NCI-H748 treated with DMSO at 0.1 percent for 48 hours (cell line): ENCODE measurements at places on chromosomes 16 and 17.

- no peak for DNase-seq
Measured at GRCh38 chr17:19768046-19768782, 20.1 kb upstream of the ALDH3A1 start.

- no peak for DNase-seq
Measured at GRCh38 chr16:80046261-80046660, 445.7 kb upstream of the MAF start.

DNA sequence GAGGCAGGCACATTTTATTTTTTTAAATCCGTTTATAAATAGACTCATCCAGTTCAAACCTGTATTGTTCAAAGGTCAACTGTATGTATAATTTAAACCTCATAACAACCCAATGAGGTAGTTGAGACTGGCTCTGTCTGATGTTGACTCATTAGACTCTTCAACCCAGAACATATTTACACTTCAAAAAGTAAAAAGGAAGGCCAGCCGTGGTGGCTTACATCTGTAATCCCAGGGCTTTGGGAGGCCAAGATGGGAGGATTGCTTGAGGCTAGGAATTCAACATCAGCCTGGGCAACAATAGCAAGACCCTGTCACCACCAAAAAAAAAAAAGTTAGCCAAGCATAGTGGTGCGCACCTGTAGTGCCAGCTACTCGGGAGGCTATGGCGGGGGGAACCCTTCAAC lies 32.5 kb upstream of the DHRS7B start:
- no peak for DNase-seq

GRCh38 chr16:380762-381011 lies 1.1 kb downstream of the PGAP6 start:
- DNase-seq, result no peak

- no peak for DNase-seq
Measured at GRCh38 chr17:65783845-65784334, 222.4 kb upstream of the AXIN2 start.

GRCh38 chr16:11276896-11277593 lies 765 bp upstream of the PRM2 start:
- no peak for DNase-seq

DNA sequence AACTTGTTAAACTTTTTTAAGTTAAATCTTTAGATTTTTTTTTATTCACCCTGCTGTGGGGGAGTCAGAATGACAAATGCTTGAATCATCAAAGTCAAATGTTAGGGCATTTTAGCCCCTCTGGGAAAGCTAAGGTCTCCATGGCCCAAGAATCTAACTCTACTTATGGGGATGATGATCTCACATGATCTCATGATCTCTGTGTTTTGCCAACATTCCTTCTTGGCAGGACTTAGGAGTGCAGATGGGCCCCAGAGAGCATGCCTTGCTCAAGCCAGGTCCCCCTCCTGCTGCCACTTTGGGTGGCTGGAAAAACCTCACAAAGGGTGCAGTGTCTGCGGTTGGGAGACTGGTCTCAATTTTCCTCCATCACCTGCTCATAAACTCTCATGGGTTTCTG lies 108.6 kb downstream of the PRKCB start:
- no peak for DNase-seq

- DNase-seq, result peak; percentile 58
Measured at GRCh38 chr17:38667099-38667786, 7.5 kb downstream of the EPOP start.

DNA sequence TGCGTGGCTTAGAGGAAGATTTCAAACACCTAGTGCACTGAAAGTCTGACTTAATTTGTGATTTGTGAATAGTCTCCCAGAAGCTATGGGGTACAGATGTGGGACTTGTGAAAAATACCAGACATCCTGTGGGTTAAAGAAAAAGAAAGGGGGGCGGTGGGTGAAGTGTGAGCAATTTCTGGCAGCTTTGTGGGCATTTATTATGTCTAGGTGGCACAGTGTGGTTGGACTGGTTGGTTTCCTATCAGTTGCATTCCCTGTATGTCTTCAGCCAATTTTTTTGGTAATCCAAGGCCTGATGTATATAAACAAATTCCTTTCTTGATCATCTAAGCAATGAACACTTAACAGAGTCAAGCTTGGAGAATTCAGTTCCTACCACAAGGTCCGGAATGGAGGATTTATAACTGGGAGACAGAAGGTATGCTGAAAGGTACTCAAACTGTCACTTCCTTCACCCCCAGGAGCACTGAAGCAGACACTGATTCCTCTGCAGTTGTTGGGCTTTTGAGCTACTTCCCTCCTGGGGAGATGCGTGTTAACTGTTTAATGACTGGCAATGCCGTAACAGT lies 211.6 kb downstream of the WWOX start:
- no peak for DNase-seq

DNA sequence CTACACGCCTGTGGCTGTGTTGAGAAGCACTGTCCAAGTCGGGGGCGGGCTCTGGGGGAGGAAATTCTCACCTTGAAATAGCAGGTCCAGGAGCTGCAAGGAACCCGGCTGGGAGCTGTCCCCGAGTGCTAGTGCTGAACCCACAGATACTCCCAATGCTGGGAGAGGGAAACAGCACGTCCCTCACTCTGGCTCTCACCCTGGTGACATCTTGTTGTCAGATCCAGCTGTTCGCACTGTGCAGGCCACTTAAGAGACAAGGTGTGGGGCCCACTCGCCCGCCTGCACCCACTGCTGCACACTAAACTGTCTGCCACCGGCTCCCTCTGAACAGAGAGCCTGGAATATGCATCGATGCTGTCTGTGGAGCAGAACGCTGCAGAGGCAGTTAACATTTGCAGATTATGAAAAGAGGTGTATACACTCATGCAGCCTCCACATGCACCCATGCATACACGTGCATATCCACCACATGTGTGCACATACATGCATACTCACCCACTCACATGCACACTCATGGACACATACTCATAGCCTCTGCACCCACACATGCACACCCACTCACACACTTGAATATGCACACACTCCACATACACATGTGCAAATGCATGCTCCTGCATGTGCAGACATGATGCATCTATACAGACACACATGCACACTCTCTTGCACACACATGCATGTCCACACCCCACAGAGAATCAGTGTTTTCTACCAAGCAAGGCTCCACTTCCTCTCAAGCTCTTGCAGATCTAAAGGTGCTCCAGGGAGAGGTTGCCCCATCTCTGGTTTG lies 42.0 kb downstream of the MGAT5B start:
- no peak for DNase-seq

DNA sequence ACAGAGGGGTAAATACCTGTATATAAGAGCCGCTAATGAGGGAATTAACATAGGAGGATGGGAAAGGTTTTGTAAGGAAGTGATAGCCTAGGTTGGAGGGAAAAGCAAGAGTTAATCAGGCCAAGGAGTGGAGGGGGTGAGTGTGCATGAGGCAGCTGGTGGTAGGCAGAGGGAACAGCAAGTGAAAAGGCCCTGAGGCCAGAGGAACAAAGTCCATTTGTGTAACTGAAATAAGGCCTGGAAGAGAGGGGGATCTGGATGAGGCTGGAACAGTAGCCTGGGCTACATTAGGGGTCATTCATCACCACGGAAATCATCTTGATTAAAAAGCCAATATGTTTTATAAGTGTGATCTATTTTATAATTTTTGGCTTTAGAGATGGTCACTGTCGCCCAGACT lies 45.7 kb downstream of the FZD2 start:
- DNase-seq, result no peak

DNA sequence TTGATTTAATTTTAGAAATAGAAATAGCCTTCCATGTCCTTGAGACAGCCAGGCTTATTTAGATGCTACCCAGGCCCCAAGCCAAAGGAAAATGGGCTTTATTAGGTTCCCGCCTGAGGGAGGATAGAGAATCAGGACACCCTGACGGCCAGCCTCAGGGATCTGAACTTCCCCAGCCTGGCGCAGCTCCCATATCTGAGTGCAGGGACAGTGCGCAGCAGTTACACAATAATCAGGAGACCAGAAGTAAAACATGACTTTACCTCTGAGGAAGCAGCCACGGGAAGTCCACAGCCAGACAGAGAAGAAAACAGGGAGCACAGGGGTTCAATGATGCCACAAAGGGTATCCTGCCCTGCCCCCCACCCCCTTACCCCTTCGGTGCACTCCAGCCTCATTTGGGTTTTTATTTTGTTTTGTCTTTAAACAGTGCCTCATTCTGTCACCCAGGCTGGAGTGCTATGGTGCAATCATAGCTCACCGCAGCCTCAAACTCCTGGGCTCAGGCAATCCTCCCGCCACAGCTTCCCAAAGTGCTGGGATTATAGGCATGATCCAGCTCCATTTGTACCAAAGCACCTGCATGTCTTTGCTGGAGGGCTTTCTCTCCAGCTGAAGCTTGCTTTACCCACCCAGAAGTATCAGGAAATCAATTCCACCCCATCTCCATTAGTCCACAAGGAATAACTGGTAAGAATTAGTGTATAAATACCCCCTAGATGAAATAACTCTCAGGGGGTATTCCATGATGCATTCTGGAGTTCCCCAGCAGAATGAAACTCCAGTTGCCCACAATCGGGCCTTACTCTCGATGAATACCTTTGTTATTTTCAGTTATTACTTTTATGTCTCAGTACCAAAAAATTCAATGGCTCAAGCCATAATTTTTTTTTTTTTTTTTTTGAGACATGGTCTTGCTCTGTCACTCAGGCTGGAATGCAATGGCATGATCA lies 21.9 kb downstream of the ORC6 start:
- DNase-seq, result no peak

DNA sequence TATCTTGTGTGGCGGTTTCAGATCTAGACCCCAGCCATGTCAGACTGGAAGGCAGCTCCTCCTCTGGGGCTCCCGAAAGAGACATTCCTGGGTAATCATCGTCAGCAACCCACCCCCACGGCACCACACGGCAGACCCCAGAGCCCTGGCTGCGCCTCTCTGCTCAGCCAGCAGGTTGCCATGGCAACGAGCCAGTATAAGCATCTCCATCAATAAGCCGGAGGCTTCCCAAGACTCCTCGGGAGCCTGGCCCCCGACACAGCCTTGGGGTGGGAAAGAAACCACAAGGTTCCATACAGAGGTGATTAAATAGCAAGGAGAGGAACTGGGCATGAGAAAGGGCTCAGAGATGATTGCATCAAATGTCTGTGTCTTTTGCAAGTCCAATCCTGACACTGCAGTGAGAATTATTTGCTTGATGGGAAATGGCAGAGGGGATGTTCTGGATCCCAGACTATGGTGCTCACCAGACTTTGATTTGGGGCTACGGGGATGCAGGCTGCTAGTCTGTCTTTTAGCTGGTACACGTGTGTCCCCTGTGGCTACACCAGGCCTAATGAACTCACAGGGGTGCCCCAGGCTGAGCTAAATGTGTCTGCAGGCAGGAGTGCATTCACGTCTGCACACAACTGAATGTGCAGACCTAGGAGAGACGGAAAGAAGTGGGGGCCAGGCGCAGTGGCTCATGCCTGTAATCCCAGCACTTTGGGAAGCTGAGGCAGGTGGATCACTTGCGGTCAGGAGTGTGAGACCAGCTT lies 320.5 kb upstream of the TNRC6C start:
- DNase-seq, result no peak

GRCh38 chr17:69669441-69670178 lies 255.1 kb downstream of the MAP2K6 start:
- DNase-seq, result no peak

DNA sequence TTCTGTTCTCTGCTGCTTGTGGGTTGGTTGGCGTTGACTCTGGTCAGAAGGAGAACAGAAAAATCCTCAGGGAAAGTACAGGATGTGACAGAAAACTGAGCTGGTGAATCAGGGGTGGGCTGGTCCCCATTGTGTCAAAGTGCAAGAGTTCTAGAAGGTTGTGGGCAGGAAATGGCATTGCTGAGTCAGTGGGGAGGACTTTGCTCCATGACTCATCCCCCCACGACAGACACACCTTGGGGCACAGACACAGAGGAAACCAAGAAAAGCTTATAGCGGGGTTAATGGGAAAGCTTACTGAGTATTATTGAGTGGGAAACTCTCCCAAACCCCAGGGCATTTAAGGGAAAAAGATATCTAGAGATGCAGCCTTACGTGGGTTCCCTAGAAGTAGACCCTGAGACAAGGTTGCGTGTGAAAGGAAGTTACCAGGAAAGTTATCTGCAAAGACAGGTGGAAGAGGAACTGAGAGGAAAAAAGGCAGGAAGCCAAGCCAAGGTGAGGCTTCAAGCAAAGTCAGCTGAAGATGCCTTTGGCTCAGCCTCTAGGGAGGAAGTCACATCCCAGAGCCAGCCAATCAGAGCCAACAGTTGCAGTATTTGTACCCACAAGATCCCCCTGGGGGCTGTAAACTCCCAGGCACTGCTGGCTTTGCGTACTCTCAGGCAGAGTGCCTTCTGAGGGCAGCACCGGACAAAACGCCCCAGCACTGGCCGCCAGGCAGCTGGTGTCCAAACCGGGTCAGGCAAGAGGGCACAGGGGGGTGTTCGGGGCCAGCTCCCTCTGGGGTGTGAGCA lies 86.4 kb downstream of the FOXL1 start:
- DNase-seq, result no peak
